Stimulated activated CD4-positive, alpha-beta T cell treated with anti-CD3 and anti-CD28 coated beads, Interleukin-12 subunit alpha, Interleukin-12 subunit beta, amount 100 ng/mL, for 24 hours (primary cell): ENCODE measurements at places on chromosomes 16 and 17.

DNA sequence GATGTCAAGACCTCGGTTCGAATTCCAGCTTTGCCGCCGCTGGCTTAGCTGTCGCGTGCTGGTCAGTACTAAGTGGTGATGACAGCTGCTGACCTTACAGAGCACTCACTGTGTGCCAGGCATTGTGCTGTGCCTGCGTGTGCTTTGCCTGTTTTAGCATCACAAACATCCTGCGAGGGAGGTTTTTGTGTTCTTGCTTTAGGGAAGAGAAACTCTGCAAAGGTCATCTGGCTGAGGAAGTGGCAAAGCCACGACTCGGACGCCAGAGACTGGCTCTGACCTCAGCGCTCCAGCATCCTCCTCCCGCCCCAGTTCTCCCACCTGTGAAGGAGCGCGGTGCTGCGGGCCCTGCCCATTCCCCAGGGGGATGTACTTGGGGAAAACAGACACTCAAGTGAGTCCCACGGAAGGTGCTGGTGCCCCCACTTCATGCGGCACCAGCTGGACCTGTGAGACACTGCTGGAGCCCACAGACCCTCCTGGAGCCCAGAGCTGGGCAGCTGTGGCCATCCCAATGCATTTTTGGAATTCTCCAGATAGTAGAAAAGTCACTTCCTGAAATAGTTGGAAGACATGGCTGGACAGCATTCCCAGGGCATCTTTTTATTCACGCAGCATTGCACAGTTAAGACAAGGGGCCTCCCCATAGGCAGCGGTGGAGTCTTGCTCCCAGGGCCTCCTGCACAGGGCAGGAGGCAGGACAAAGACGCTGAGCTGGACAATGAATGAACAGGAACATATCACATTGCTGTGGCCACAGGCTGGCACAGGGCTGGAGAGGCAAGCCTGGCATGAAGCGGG lies 20.0 kb upstream of the HERPUD1 start:
- DNase-seq = no peak

DNA sequence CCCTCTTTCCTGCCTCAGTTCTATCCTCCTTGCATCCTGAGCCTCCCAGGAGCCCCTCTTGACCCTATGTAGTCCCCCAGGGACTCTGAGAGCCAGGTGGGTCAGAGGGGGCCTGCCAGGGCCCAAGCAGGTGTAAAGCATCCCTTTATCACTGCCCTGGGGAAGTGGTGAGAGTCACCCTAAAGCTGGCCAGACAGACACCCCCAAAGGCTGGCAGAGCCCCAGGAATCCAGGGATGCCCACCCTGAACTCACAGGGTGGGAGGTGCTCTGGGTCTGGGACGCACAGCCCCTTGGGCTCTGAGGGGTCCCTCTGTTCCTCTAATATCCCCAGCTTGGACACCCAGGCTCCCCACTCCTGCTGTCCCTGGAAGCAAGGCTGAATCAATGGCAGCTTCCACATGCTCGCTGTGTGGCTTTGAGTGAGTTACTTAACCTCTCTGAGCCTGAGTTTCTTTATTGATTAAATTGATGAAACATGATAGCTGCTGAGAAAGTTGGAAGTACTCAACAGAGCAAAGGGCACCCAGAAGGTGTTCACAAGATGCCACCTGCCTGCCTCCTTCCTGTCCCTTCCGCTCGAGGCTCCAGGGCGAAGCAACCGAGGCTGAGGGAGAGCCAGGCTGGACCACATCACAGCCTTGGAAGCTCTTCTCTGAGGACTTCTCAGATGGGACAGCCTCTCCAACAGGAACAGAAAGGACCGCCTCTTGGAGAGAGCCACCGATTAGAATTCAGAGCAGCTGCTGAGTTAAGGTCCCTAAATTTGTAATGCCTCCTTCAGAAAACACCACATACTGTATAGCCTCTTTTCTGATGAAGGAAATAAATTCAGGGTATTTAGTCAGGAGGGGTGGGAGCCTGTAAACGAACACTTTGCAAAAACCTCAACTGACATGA lies 67.1 kb upstream of the DOC2B start:
- no peak for DNase-seq

DNA sequence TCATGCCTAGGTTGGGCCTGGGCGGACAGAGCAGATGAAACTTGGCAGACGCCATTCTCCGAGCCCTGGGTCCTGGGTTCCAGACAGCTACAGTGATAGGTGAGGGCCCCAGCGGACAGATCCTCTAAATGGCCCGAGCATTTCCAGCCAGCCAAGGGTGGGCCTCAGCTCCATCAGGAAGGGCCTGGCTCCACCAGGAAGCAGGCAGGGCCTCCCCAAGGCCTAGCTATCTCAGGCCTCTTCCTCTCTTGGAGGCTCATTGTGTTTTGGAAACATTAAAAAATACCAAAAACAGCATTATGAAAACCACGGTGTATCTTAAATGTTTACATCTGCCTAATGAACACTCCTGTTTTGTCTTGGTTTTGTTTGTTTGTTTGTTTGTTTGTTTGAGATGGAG lies 38.2 kb upstream of the SBK1 start:
- DNase-seq = no peak

DNA sequence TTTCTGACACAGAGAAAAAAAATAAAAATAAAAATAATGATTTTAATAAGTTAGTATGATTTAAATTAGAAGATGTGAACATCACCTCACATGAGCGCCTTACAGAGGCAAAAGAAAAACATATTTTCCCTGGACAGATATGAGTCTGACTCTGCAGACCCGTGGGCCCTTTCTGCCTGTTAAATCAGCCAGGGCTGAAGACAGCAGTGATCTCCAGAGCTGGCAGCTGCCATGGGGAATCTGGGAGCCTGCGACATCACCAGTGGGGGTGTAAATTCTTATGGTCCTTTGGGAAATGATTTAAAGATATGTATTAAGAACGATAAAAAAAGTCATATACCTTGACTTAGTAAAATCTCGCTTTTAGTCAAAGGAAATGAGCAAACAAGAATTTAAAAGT lies 65.7 kb upstream of the FOXF1 start:
- no peak for DNase-seq

GRCh38 chr16:17160920-17161431 lies 309.8 kb downstream of the XYLT1 start:
- DNase-seq = no peak

DNA sequence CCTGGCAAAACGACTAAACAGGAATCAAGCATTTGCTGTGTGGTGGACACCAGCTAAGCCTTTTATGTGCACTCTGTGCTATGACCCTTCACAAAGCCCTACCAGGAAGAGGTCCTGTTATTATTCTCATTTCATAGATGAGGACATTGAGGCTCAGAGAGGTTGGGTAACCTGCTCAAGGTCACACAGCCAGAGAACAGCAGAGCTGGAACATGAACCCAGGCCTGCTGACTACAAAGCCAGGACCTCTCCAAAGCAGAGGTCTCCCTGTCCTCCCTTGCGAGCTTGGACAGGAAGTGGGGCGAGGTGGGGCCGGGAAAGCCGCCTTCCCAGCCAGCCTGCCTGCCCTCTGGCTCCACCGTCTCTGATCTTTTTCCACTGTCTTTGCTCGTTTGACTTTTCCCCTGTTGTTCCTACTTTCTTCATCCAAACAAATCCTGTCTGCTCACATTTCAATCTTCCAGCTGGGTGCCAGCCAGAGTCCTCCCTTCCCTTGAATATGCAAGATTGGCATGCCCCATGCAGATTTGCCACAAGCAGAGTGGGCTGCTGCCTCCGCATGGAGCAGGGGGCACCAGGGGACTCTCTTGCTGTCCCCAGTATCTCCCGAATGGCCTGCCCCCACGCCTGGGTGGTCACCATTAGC lies 23.7 kb upstream of the RPTOR start:
- DNase-seq = no peak

GRCh38 chr17:78872486-78872885 lies 30.5 kb downstream of the CEP295NL start:
- no peak for DNase-seq

DNA sequence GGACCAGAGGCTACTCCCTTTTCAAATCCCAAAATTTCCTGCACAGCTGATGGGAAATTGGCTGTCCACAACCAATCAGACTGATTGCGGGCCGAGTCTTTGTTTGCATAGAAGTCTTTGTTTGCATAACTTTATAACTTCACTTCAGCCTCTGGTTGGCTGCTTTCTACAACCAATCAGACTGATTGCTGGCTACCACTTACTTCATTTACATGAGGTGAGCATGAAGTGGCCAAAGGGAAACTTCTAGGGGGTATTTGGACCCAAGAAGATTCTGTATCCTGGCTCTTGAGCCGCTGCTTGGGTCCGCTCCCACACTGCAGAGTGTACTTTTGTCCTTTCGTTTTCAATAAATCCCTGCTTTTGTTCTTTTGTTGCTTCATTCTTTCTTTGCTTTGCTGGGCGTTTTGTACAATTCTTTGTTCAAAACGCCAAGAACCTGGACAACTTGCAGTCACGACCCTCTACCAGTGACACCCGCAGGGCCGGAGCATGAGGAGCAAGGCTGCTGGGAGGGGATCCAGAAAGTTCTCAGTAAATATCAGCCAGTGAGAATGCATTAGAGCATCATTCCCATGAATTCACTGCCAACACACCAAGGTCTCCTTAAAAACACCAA lies 67.5 kb downstream of the IQCK start:
- DNase-seq = no peak

GRCh38 chr17:64092113-64092512 lies 37.8 kb downstream of the ERN1 start:
- DNase-seq = no peak

- no peak for DNase-seq
These were observed 254.1 kb upstream of the ZFHX3 start for GRCh38 chr16:73301984-73302383.
